ENCODE measurements at places on chromosomes 6 and 20.
A peak's percentile ranks its signal among the peaks of the same experiment; 100 is the strongest.

DNA sequence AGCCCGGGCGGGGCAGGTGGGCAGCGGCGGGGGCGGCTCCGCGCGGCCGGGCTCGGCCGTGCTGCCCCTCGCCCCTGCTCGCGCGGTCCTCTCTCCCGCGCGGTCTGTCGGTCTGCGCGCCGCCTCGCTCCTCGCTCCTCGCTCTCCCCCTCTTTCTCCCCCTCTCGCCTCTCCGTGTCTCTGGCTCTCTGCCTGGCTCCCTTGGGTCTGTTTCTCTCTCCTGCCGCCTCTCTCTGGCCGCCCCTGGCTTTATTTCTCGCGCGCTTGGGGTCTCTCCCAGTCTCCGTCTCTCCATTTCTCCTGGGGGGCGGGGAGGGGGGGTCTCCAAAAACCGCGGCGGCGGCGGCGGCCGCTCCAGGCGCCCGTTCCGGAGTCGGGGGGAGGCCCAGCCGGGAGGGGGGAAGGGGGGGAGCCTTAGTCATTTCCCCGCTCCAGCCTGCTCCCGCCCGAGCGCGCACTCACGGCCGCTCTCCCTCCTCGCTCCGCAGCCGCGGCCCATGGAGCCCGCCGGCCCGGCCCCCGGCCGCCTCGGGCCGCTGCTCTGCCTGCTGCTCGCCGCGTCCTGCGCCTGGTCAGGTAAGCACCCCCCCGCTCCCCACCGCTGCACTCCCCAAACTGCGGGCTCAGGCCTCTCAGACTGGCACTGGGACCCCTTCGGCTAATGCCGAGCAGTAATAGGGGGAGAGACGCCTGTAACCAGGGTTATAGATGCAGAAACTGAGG lies at the start of gene SIRPA:
SIRPA (plus strand) TSS at position 457 of the 723 bp plus-strand sequence; CDS start at position 498, 41 bp downstream.
- peak; percentile 78 for DNase-seq

DNA sequence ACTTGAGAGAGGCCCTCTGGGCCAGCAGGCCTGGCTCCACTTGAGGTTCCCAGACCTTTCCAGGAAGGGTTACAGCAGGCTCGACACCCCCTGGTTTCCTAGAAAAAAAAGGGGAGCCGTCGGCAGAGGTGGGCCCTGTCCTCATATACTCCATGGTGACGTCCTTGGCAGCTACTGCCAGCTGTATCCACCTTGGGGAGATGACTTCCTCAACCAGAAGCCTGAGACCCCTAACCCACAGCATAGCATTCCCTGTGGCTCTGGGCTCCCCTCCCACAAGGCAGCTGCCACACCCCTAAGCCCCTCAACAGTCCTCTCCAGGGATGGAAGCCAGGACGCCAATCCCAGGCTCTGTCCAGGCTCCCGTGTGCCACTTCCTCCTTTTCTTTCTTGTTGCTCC lies 294.8 kb downstream of the CDC5L start:
- DNase-seq: no peak

GRCh38 chr6:111015389-111016124 lies 33.7 kb downstream of the RPF2 start:
- DNase-seq: no peak

DNA sequence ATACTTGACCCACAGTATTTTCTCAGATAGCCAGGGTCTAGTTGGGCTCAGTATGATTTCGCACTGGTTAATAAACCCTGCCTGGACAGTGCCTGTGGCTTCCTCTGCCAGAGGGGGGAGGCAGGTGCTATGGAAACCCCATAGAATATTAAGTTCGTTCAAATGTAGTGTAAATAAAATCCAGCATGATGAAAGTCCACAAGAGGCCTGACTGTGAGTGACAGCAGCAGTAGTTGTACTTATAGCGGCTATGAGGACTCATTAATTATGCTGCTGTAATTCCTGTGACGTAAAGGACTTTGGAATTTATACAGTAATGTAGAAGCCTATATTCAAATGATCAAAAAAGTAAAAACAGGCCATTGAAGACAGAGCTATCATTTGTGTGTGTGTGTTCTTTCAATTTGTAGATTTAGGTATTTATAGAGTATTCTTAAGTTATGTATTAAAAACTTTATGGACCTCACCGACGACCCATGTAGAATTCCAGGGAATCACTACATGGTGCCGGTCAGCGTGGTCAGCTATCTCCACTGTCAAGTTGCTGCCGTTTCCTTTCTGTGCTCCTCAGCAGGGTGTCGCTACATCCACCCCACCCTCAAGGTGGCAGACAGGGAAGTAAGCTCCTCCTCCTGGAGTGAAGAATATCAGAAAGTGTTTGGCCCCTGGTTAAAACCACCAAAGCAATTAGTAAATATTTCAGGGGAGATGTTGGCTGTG lies 10.0 kb downstream of the PYGB start:
- DNase-seq: no peak

- no peak for DNase-seq
These were observed 636 bp downstream of the SUPT3H start for GRCh38 chr6:45377043-45377553.

DNA sequence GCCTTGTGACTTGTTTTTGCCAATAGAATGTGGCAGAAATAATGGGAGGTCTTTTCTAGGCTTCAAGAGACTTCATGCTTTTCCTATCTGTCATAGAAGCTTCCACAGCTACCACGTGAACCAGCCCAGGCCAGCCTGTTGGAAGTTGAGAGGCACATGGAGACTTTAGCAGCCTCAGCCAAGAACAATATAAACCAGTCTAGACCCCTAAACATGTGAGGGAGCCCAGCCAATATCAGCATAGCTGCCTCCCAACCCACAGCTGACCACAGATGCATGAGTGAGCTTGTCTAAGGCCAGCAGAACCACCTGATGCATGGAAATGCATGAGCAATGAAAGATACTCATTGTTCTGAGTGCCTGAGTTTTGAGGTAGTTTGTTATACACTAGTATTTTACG lies 540.7 kb upstream of the BTBD3 start:
- DNase-seq: no peak
